Hippocampal formation (tissue), 2 donors: ENCODE measurements at places on chromosomes 12 and 14.

GRCh38 chr14:31388687-31389413, 31.5 kb downstream of the HEATR5A start:
- DNase-seq: no peak

DNA sequence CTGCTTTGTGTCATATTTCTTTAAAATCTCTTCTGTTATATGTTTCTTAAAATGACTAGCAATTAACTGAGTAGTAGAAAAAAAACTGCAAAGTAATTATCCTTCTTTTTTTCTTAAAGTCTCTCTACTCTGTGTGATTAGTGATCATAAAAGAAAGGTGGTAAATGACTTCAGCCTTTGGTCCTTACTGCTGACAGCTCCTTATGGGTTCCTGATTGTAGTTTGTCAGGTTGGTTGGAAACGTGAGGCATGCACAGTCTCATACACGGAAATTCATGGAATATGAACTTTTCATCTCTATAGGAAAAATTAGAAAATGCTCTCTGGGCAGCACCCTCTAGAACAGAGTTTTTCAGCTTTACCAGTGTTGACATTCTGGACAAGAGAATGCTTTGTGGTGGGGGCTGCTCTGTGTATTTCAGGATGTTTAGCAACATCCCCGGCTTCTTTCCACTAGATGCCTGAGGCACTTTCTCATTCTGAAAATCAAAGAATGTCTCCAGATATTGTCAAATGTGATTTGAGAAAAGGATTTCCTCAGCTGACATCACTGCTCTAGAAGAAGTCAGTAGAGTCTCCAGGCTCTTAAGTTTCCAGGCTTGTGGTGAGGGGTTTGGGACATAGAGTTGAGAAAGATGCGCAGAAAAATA, 121.0 kb downstream of the PIK3C2G start:
- no peak for DNase-seq

GRCh38 chr12:4911316-4911994, 1.8 kb downstream of the KCNA1 start:
- DNase-seq: no peak

GRCh38 chr12:121530600-121531355, 50.0 kb downstream of the KDM2B start:
- no peak for DNase-seq

GRCh38 chr14:92702441-92702918, 45.9 kb downstream of the LGMN start:
- no peak for DNase-seq
